ENCODE measurements at places on chromosomes 4 and X. TPM values are rescaled to one million over a fixed set of nuclear protein-coding genes. Genes with fewer than 3 reads are reported as not detected.

JADE3 gene
- total RNA-seq = 9.0 TPM

DNA sequence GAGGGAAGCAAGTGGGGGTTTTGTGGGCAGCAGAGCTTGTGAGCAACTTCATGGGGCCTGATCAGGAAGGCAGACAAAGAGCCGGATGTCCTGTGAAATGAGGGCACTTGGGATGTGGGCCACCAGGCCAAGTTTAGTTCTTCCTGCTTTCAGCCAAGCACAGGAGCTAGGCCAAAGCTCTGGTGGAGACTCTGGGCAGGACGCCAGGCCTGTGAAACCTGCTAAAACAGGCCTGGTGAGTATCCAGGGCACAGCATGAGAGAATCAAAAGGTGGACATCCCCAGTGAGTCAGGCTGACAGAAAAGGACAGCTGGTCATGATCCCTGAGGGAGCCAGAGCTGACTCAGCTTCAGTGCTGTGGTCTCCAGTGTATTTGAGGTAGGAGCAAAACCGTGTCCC, 95.7 kb downstream of the NPNT start:
- DNase-seq = peak; percentile 85

GRCh38 chr4:168648929-168649328, 152.1 kb downstream of the PALLD start:
- no peak for DNase-seq

DNA sequence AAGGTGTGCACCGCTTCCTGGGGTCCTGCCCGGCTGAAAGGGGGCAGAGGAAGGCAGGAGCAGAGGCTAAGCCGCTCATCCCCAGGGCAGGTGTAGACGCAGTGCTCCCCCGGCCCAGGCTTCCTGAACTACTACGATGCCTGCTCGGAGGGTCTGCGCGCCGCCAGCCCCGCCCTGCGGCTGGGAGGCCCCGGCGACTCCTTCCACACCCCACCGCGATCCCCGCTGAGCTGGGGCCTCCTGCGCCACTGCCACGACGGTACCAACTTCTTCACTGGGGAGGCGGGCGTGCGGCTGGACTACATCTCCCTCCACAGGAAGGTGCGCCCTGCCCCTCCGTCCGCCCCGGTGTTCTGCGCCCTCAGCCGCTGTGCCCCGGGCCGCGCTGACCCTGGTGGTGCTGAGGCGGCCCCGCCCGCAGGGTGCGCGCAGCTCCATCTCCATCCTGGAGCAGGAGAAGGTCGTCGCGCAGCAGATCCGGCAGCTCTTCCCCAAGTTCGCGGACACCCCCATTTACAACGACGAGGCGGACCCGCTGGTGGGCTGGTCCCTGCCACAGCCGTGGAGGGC, 8.4 kb upstream of the SLC26A1 start:
- DNase-seq = peak; percentile 50

DNA sequence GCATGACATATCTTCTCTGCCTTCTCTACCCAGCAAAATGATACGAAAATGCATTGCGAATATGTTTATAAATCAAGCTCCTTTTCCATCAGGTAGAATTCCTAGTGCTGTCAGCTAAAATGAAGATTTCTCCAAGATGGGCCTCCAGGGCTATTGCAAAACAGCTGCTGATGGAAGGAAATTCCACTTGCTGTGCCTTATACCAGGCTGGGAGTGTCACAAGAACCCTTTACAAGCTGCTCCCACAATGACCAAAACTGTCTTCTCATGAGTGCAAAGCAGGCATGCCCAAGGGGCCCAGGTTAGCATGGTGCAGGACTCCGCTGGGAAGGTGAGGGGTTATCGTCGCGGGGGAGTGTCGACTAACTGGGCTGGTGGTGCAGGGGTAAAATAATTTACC, 8.7 kb downstream of the HNRNPH2 start:
- no peak for DNase-seq

GRCh38 chr4:83704786-83705185, 168.9 kb downstream of the GPAT3 start:
- DNase-seq = no peak

DNA sequence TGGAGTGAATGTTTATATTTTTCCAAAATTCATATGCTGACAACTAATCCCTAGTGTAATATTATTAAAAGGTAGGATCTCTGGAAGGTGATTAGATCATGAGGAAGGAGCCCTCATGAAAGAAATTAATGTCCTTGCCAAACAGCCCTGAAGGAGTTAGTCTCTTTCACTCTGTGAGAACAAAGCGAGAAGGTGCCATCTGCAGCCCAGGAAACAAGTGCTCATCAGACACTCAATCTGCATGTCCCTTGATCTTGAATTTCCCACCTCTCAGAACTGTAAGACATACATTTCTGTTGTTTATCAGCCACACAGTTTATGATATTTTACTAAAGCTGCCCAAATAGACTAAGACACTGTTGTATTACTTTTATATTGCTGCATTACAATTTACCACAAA, 1283.4 kb downstream of the PCDH7 start:
- DNase-seq = no peak

MAGEA1 gene
- not detected for total RNA-seq

DNA sequence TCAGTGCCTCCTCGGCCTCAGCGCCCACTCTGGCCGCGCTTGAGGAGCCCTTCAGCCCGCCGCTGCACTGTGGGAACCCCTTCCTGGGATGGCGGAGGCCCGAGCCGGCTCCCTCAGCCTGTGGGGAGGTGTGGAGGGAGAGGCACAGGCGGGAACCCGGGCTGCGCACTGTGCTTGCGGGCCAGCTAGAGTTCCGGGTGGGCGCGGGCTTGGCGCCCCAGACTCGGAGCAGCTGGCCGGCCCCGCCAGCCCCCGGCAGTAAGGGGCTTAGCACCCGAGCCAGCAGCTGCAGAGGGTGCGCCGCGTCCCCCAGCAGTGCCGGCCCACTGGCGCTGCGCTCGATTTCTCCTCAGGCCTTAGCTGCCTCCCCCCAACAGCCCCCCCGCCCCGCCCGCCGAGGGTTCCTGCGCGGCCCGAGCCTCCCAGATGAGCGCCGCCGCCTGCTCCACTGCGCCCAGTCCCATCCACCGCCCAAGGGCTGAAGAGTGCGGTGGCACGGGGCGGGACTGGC, 1137.0 kb downstream of the PCDH18 start:
- DNase-seq = peak; percentile 35

GRCh38 chrX:123219916-123220315, 35.8 kb downstream of the GRIA3 start:
- peak; percentile 44 for DNase-seq

DNA sequence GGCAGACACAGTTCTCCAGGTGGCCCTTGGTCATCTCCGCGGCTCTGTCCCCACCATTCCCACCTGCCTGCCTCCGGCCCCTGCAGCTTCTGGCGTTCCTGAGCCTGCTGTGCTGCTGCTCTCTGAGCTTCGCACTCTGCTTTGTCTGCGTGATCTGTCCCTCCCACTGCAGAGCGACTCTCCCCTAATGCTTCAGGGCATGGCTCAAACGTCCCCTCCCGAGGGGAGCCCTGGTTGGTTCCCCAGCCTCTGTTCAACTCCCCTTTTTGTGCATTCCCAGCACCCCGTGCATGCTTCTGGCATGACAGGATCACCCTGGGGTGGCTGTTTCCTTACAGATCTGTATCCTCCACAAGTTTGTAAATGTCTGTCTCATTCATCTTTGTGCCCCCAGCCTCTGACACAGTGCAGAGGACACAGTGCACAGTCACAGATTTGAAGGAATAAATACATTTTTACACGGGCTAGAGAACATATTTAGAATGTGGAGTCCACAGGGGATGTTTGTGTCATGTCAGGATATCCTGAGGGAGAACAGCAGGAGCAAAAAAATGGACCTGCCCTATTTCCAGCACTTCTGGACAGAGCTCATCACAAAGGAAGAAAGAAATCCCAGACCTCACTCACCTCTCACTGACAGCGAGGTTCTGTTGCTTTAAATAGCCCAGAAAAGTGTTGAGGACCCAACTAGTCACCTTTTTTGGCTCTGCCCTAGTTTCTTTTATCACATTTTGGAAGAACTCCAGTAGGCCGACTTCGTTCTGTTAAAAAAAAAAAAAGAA, 72.6 kb downstream of the GATB start:
- DNase-seq = peak; percentile 42

All from Right ventricle myocardium inferior (tissue), 1 donor.